ENCODE measurements at places on chromosomes 11 and 22.

DNA sequence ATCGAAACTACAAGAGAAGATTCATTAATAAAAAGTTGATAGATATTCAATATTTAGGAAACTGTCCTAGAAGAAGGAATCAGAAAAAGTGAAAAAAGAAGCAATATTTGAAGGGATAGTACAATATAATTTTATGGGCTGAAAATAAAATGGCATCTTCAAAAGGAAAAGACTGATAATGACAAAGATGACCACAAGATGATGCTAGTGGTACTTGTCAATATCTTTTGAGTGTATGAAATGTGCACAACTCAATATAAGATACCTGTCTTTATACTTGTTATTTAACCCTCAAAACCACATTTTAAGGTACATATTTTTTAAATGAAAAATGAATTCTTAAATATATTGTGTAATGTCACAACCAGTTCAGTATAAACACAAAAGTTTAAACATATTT lies 1059.6 kb upstream of the RAG2 start:
- peak; percentile 2 for DNase-seq

- DNase-seq = no peak
Measured at GRCh38 chr11:121451986-121452608, at the start of gene SORL1. Gene SORL1, plus strand, starts transcription at chr11:121452314. Its CDS starts 18 bp downstream, at chr11:121452332.

DNA sequence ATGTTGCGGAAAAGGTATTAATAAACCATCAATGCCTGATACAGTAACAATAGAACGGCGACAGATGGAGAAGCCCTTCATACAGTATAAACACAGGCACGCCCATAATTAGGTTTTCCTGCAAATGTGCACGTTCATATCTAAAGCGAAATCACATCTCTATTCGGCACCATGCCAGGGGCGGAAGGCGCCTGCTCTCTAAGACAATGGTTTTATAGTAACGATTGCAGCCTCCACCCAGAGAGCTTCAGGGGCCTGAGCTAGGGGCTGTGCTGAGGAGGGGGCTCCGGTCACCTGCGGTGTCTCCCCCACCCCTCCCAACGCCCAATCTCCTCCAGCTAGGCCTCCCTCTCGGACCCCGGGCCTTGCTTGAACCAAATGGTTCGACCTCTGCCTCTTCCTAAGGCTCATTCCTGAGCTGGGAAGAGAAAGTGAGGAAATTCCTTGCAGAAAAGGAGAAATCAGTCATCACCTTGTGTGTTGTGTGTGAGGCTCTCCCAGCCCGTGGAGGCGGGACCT lies 9.6 kb downstream of the KRTAP5-5 start:
- no peak for DNase-seq

DNA sequence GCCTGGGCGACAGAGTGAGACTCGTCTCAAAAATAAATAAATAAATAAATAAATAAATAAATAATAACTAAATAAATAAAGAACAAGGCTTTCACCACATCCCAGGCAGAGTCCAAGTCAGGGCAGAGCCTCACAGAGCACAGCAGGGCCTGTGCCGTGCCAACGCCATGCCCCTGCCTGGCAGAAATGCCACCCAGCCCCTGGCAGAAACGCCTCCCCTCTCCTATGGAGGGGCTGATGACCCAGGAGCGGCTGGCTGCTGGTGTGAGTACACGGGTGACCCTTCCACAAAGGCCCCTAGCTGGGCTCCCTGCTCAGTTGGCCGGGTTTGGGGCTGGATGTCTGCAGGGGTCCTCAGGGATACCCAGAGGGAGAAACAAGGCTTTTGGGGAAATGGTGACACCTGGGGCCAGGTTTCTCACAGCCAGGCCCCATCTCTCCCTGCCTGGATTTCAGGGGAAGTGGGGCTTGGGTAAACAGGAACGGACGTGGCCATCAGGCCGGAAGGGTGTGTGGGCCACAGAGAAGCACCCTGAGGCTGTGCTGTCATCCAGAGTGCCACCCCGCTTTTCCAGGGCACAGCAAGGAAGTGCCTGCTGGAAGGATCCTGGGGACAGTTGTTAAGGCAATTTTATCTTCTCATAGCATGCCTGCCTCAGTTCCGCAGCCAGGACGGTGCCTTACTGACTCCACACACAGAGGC lies 5.1 kb downstream of the BID start:
- no peak for DNase-seq

Data from renal cortical epithelial cell (primary cell).